Stimulated activated CD4-positive, alpha-beta T cell treated with anti-CD3 and anti-CD28 coated beads, Interleukin-1b, Interleukin-23, amount 100 ng/mL, for 1 hour (primary cell): ENCODE measurements at places on chromosomes 6 and 20.

- DNase-seq: no peak
These were observed 123.6 kb downstream of the SYCP2 start for GRCh38 chr20:59809630-59810448.

GRCh38 chr6:150336299-150336698, 32.5 kb upstream of the IYD start:
- DNase-seq: no peak

GRCh38 chr20:50541606-50542041, 31.4 kb downstream of the PTPN1 start:
- no peak for DNase-seq

- no peak for DNase-seq
These were observed 132.5 kb downstream of the TBC1D7 start for GRCh38 chr6:13195803-13196202.

DNA sequence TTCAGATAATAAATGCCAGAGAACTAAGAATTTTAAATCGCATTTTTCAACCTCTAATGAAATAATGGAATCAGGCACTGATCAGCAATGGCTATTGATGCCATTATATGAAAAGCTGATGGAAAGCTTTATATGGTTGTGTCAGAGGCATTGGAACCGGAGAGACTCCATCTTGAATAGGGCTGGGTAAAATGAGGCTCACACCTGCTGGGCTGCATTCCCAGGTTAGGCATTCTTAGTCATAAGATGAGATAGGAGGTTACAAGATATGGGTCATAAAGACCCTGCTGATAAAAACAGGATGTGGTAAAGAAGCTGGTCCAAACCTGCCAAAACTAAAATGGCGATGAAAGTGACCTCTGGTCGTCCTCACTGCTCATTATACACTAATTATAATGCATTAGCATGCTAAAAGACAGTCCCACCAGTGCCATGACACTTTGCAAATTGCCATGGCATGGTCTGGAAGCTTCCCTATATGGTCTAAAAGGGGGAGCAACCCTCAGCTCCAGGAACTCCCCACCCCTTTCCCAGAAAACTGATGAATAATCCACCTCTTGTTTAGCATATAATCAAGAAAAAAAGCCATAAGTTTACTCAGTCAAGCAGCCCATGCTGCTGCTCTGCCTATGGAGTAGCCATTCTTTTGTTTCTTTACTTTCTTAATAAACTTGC, 40.2 kb upstream of the CD83 start:
- DNase-seq: no peak

GRCh38 chr20:60693496-60694133, 558.4 kb upstream of the CDH4 start:
- no peak for DNase-seq

GRCh38 chr6:53287336-53288225, 61.2 kb downstream of the ELOVL5 start:
- no peak for DNase-seq

DNA sequence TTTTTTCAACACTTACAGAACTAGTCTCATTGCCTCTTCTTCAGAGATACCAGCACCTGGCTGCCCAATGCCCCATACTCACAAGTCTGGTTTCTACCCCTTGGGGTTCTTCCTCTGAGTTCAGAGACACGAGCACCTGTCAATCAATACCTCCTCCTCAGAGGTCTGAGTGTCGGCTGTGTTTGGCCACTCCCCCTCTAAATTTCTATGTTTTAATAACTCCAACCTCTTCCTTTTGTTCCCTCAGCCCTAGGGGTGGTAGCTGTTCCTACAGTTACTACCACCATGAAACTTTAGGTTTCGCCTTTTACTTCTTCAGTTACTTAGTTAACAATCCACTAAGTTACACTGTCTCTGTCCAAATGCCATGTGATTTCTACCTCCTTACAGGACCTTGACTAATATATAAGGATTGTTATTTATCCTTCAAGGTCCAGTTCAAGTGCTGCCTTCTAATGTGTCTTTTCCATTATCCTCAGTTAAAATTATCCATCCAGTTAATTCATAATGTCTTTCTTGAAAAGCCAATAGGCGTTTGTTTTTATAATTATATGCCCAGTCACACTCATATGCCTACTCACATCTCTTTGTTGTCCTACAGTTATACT, 14.6 kb upstream of the PHF20 start:
- no peak for DNase-seq

- no peak for DNase-seq
These were observed 4.8 kb downstream of the GSTA3 start for GRCh38 chr6:52904562-52905279.

GRCh38 chr6:93644611-93645010, 225.3 kb upstream of the EPHA7 start:
- no peak for DNase-seq

DNA sequence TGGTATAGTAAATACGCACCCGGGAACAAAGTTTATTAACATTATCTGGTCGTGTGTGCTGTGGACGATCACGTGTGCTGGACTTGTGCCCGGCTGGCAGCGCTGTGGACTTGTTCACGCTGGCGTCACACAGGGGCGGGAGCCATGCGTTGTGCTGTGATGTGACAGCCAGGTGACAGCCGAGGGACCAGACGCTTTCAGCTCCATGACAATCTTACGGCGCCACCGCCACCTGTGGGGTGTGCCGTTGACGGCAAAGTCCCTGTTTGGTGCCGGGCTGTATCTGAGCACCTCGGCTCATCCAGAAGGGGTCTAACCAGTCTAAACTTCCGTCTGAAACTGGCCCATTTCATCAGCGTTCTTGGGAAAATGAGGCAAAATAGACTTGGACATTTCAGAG, 25.2 kb downstream of the DLL1 start:
- DNase-seq: no peak
